Hypothalamus (tissue), 51 donors: ENCODE measurements at places on chromosomes 6 and 20.

DNA sequence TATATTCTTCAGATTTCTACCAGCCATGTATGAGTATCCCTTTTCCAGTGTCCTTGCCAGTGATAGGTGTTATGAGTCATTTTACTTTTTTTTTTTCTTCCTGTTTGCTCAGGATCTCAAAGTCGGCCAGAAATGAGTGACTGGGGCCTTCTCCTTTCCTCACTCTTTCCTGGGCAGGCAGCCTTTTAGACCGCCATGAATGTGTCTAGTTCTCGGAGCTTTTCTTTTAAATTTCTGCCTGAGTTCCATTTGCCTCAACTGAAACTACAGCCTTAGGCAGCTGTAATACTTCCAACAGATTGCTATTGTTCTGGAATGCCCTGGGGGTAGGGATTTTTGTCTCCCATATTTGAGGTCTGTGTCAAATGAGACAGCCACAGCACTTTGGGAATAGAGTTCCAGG lies 83.7 kb downstream of the STXBP5 start:
- no peak for DNase-seq

GRCh38 chr20:7490288-7490687 lies 450.0 kb downstream of the HAO1 start:
- no peak for DNase-seq

GRCh38 chr6:136184738-136185137 lies 65.4 kb downstream of the MTFR2 start:
- no peak for DNase-seq

- no peak for DNase-seq
These were observed 208.5 kb upstream of the CITED2 start for GRCh38 chr6:139582956-139583355.

GRCh38 chr20:63898882-63899558 lies 4.1 kb downstream of the DNAJC5 start:
- no peak for DNase-seq

GRCh38 chr20:38290829-38291814 lies 12.8 kb upstream of the BPI start:
- no peak for DNase-seq

DNA sequence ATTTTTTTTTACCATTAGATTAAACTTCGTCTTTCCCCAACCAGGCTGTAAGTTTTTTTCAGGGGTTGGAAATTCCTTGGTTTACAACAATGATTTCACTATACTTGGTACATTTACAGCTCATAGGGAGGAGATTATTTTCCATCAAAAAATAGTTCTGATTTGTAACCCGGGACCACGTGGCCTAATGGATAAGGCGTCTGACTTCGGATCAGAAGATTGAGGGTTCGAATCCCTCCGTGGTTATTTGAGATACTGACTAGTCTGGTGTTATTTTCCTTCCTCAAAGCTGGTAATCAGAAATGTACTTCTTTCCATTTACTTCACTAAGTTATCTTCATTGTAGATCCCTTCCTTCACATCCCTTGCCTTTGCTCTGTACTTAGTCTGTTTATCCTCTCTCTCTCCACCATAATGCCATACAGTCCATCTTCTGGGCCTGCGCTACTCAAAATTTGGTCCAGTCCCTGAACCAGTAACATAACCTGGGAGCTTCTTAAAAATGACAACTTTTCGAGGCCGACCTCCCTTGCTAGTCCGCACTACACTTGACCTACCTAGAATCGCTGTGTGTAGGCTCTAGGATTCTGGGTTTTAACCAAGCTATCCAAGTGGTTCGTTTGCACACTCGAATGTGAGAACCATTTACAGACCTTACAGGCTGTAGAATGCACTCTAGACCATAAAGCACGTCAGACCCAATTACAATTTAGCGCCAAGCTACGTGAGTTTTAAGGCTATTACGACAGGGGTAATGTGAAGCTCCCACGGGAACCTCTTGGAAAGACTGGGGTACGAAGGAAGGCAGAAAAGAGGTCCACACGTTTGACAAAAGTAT lies 42.1 kb upstream of the BTN3A2 start:
- DNase-seq, result no peak
